Amniotic epithelial cell (primary cell): ENCODE measurements at places on chromosomes 3 and 15.
A peak's percentile ranks its signal among the peaks of the same experiment; 100 is the strongest.

DNA sequence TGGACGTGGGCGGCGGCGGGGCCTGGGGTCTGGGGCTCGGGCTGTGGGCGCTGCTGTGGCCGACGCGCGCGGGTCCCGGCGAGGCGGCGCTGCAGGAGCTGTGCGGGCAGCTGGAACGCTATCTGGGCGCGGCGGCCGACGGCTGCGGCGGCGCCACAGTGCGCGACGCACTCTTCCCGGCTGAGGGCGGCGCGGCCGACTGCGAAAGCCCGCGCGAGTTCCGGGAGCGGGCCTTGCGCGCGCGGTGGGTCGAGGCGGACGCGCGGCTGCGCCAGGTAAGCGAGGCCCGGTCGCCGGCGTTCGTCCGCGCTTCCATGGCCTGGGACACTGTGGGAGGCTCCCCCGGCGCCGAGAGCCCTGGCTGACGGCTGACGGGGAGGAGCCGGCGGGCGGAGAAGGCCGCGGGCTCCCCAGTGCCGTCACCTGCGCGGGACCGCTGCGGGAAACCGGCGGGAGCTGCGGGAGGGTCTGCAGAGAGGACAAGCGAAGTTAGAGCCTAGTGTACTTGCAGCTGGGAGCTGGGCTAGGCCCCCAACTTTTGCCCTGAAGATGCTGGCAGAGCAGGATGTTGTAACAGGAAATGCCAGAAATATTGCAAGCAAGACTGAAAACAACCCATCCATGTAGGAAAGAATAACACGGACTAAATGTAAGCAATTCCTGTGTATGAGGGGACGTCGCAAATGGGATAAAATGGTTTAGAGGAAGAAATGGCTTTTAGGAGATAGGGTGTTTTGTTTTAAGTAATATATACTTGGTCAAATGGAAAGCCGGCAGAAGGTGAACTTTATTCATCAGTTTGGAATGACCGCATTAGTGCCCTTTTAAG lies 847 bp downstream of the WHAMM start:
- peak; percentile 75 for DNase-seq

GRCh38 chr3:114624047-114624445 lies 330.2 kb downstream of the TIGIT start:
- peak; percentile 79 for DNase-seq

GRCh38 chr3:41323467-41324155 lies 124.3 kb downstream of the CTNNB1 start:
- DNase-seq = no peak

- no peak for DNase-seq
These were observed 1.3 kb downstream of the GABRA5 start for GRCh38 chr15:26868029-26868685.

DNA sequence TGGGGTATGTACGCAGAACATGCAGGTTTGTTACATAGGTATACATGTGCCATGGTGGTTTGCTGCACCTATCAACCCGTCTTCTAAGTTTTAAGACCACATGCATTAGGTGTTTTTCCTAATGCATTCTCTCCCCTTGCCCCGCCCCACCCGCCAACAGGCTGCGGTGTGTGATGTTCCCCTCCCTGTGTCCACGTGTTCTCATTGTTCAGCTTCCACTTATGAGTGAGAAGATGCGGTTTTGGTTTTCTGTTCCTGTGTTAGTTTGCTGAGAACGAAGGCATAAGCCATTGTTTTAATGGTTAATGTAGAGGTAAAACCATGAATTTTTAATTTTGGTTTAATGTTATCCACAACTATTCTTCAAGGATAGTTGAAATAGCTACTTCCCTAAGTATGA lies 346.8 kb upstream of the EPHA6 start:
- no peak for DNase-seq

DNA sequence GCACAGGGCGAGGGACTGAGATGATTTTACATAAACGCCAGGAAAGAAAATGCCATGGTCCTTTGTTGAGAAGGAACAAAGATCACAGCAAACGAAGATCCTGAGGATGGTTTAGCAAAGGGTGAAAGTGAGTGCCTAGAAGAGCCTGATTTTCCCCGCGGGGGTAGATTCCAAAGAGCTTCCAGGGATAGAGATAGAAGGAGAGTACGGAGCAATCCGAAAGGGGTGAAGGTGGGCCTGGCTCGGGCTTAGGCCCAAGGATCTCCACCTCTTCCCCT lies 977 bp downstream of the CDC25A start:
- no peak for DNase-seq

- DNase-seq = peak; percentile 18
These were observed 140.3 kb downstream of the TBC1D5 start for GRCh38 chr3:17602126-17602525.

DNA sequence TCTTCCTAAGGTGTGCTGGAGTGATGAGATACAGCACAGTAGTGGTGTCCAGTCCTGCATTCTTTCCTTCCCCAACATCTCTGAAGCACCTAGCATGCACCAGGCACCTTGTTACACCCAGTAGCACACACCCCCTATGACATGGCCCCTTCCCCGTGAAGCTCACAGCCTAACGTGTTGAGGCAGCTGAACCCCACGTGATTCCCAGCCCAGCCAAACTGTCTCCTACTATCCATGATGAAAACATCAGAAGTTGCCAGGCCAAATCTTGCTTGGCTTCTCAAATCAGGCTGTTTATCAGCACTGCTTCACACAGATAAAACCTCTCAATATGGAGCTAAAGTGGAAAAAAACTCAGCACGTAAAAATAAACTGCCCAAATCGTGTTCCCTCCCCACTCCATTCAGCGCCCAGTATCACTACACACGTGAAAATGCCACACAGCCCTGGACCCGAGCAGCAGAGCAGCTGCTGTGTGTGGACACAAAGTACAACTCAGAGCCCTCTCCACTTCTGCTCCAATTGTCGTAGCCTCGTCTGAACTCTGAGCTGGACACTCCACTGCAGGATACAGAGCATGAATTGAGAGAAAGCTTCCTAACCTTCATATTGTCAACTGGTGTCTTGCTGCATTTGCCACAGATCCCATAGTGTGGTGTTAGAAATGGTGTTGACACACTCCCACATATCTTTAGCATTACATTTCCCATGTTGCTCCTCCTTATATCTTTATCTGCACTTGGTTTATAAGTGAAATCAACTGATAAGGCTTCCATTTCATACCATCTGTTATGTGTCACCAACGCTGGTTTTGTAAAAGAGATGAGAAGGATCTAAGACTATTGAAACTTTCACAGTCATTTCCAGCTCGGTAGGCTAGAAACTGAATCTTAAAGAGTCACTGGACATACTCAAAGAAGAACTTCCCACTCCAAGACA lies 279.8 kb downstream of the RORA start:
- peak; percentile 72 for DNase-seq

DNA sequence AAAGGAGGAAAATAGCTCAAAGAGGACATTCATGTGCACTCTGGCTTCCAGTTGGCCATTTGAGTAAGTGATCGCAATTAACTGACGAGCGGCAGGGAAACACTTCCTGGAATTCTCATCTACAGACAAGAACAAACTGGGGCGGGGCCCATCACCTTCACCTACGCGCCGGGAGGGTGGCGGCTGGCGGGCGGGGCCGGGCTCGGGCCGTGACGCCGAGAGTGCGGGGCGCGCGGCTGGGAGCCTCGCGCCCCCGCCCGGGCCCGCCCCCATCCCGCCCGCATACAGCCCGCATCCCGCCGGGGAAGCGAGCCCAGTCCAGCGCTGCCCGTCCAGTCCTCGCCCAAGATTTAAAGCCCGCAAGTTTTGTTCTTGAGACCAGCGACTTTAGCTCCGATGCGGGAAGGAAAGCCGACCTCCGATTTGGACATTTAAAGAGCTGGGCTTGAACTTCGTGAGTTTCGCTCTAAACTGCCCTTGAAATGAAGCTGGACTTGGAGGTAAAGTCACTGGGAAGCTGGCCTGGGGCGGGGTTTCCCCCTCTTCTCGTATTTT lies at the start of gene B3GNT5:
B3GNT5 (plus strand) TSS at position 281 of the 555 bp plus-strand sequence. CDS start 16,546 bp downstream, outside the sequence.
- no peak for DNase-seq

DNA sequence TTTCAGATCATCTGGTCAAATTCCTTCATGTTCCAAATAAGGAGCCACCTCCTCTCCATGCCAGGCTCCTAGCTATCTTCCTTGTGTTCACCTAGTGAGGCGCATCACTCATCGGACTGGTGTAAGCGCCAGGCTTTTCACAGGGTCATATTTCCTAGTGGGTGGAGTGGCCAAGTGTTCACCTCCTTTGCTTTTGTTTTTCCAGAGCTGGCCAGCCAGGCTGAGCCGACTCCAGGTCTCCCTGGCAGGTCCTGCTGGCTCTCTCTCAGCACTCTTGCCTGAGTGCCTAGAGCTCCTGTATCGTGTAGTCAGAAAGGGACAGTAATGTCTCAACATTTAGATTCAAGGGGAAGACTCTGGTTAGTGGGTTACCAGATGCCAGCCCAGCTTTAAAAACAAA lies 31.0 kb downstream of the HEG1 start:
- no peak for DNase-seq

- no peak for DNase-seq
These were observed 129.5 kb upstream of the UMPS start for GRCh38 chr3:124600765-124601164.

DNA sequence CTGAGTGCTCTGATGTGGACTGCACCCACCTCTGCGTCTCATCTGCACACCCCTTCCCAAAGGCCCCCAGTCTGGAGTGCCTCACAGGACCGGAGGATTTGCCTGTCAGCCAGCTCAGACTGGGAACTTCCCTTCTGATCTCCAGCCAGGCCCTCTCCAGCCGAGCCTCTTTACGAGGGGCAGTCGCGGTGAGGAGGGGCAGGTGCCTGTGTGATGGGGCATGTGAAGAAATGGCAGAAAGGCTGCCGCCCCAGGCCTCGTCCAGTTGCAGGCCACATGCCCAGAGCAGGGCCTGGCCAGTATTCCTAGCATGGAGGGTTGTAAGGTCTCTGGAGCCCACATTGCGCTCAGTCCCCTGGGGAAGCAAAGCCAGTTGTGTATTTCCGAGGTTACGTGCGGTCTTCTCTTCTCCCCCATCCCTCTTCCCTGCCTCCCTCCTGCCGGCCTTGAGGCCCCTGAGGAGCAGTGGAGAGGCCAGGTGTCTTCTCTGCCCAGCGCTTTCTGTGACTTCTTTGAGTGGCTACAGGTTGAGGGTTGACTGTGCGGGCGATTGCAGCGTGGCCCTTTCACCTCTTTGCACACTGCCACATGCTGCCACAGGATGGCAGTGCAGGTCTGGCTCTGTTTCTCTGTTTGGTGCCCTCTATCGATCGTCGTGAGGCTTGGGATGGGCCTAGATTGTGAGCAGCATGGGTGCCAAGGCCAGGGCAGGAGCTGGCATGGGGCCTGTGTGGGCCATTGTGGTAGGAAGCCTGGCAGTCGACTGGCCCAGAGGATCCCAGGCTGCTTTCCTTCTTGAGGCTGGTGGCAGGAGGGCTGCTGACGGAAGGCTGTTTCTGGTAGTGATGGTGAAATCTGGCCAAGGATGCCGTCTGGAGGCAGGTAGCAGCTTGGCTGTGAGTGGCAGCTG lies 5.3 kb downstream of the CLK3 start:
- DNase-seq = peak; percentile 69

- DNase-seq = no peak
These were observed 168.4 kb downstream of the LPP start for GRCh38 chr3:188322135-188322887.

GRCh38 chr3:194212161-194212844 lies 76.4 kb downstream of the HES1 start:
- peak; percentile 47 for DNase-seq

DNA sequence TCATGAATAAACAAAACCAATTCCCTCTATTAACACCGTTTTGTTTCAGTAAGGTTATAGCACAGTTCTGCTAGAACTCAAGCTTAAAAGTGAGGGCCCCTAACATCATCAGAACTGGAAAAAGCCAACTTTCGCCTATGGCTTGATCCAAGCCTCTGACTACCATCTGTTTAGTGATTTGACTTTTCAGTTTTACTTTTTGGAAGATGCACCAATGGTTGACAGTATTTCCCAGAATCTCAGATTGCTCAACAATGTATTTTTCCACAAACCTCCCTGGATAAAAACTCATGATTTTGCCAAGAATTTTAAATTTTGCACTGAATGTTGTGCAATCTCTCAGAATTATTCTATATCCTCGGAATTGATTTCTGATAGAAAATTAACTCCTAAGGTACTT lies 190.7 kb downstream of the LSAMP start:
- no peak for DNase-seq

- no peak for DNase-seq
These were observed 86.8 kb upstream of the MEF2A start for GRCh38 chr15:99478977-99479376.

- DNase-seq = peak; percentile 53
These were observed 8.9 kb upstream of the MAP3K13 start for GRCh38 chr3:185353823-185354614.

GRCh38 chr3:186220365-186220764 lies 111.5 kb upstream of the ETV5 start:
- no peak for DNase-seq

DNA sequence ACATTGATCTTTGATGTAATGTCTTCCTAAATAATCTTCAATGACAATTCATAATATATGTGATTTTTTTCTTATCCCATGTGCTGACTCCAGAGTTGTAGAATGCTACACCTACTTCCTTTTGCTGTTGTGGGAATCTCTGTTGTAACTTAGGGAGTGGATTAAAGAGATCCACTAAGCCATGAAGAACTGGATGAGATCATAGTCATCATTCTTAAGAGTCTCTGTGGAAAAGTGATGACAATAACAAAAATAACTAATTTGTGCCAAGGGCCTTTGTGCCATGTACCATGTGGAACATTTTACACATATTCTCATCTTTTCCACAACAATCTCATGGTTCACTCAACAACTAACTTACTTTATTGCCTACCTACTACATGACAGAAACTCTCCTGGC lies 162.9 kb upstream of the PDZRN3 start:
- peak; percentile 62 for DNase-seq

DNA sequence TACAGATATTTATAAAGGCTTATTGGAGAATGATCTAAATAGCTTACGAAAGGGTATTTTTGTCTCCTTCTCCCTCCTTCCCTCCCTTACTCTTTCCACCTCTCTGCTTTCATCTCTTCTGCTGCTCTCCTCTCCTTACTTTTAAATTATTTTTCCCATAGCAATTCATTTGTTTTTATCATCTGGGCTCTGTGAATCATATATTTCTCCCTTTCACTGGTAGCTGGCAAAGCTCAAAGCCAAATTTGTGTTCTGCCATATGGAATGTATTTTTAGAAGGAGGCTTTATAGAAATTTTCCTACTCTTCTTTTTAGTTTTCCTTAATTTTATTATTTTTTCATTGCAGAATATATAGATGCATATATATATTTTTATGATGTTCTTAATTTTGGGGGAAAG lies 385.8 kb downstream of the C3orf38 start:
- no peak for DNase-seq

- DNase-seq = no peak
These were observed 366.5 kb downstream of the LRRC3B start for GRCh38 chr3:26989037-26989436.

DNA sequence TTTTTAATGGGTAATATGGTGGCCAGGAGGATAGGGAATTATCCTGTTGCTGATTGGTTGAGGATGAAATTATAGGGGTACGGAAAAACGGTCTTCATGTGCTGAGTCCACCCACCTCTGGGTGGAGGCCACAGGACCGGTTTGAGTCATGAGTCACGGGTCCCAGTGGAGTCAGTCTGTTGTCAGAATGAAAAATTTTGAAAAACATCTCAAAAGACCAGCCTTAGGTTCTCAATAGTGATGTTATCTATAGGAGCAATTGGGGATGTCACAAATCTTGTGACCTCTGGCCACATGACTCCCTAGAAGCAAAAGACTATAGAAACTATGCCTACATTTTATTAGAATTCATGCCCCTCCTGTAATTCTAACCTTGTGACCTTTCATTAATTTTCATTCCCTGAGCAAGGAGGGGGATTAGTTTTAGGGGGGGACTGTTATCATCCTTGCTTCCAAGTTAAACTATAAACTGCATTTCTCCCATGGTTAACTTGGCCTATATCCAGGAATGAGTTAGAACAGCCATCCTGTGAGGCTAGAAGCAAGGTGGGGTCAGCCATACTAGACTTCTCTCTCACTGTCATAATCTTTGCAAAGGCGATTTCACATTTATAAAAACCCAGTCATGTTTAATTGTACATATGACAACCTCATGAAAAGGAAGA lies 101.2 kb downstream of the TCF12 start:
- no peak for DNase-seq
